ENCODE measurements at places on chromosomes 5 and 9. TPM values are rescaled to one million over a fixed set of nuclear protein-coding genes. Genes with fewer than 3 reads are reported as not detected.

- DNase-seq = peak; percentile 99
Observed at GRCh38 chr5:54329731-54330709, 19.6 kb upstream of the ARL15 start.

The GPR150 gene
- polyA plus RNA-seq = 0.23 TPM

The IFNA16 gene
- polyA plus RNA-seq = not detected

DNA sequence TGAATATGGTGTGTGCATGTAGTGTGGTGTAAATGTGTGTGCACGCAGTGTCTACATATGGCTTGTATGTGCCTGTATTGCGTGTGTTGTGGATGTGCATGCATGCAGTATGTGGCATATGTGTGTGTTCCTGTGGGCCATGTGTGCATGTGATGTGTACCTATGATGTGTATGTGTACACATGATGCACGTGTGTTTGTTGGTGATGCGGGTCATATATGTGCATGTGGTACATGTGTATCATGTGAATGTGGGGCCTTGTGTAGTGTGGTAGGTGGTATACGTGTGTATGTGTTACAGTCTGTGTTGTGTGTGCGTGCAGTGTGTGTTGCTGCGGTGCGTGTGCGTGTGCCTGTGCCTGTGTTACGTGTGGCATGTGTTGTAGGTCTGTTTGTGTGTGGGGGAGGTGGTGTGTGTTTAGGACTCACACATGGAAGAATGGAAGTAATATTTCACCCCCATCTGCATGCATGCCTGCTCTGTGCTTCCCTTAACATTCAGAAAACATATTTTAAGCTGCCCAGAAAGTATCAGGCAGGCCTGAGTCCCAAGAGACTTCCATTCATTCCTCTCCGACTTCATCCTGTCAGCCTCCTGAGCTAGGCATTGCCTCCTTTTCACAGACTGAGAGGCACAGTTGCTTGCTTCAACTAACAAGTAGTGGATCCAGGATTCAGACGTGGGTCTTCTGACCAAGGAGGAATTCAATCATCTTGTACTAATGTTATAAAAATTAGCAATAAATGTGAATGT lies 55.4 kb upstream of the RUFY1 start:
- DNase-seq = no peak

GRCh38 chr5:14872070-14872989 lies 752 bp upstream of the ANKH start:
- DNase-seq = peak; percentile 50

The NUTM2F gene
- not detected for polyA plus RNA-seq

- peak; percentile 47 for DNase-seq
Observed at GRCh38 chr5:5141625-5142525, 1.7 kb downstream of the ADAMTS16 start.

DNA sequence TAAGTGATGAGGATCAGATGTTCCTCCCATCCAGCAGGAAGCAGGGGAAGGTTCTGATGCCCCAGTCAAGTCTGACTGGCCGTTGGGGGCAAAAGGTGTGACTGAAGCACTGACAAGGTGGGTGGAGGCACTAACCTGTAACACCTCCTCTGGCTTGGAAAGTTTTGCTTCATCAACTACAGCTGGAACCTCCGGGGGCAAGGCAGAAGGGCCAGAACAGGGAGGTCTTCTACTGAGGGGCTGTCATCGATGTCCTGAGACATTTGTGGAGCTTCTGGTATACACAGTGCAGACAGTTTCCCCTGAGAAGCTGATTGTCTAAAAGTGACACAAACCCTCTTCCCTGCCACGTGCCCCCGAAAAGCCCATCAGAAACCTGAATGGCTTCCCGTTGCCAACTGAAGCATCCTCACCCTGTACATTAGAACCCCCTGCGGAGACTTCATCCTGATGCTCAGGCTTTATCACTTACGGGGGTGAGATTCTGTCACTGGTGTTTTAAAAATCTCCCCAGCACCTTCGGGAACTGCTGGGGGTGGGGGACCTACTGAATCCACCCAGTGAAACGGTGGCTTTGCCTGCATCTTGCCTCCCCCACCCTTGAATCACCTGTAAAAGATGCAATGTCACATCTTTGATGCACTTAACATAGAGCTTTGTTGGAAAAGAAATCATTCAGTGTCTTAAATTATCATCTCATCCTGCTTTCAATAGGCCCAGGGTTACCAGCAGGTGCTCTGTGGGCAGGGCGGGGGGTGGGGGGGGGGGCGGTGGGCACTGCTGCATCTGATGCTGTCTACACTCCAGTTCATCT lies 24.6 kb downstream of the TRAF1 start:
- DNase-seq = no peak

DNA sequence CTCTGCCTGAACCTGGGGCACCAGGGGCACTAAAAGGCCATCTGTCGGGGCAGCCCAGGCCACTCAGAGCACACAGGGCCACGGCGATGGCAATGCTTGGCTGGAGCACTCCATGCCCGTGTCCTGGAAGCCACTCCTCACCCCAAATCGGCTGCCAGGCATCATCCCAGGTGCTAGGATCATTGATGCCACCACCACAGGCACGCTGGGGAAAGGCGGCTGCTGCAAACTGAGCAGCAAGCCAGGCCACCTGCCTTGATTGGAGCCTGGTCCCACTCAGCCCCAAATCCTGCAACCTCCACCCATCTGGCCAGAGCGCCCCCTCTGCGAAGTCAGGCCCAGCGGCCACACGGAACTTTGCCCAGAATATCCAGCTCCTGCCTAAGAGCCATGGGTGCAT lies 67.8 kb downstream of the DEPDC1B start:
- no peak for DNase-seq

The PCDHAC1 gene
- polyA plus RNA-seq = 0.01 TPM

DNA sequence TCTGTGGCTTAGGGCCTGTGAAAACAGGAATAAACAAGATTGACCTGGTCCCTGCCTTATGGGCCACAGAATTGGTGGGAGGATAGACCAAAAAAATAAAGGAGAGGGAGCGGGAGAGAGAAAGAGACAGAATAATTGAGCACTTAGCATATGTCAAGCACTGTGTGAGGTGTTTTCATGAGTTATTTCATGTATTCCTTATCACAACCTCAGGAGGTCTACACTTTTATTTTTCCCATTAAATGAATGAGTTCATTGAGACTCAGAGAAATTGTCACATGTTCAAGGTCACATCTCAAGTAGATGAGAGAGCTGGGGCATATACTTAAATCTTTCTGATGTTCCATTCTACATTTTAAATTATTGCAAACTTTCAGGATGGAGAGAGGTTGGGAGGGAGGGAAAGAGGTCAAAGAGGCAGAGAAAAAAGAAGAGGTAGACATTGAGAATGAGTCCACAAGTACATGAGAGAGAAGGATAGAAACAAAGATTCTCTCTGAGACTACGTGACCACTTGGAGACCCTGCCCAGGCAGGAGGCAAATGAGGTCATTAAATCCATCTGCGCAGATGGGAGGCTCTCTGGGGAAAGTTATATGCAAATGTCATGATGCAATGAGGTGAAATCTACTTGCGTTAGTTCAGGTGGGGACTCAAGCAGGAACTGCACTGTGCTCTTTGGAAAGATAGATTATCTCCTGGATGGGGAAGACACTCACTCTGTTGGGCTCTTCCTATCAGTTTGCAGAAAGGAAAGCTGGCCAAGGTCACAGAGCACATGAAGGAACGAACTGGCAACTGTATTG lies 241.5 kb downstream of the PAPPA start:
- DNase-seq = peak; percentile 11

DNA sequence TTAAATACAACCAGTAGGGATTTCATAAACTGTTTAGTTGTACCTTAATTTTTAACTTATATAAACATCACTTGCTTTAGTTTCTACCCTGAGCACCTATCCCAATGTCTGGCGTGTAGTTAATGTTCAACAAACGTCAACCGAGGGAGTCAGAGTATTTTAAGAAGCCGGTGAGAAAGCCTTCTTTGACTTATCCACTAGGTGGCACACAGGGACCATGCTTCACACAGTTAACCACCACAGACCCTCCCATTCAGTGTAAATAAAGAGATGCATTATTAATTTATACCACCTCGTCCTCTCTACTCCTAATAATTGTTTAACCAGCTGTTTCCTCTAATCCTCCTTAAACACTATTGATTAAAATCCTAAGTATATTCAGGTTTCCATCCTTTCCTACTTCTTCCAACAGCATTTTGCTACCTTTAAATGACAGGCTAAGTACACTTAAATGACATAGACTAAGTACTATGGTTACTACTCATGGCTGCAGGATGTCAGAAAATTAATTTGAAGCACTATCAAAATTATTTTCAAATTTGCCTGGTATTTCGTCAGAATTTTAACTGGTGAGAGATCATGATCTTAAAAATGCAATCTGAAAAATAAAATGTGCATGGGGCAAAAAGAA lies 2.3 kb downstream of the HAPLN1 start:
- peak; percentile 69 for DNase-seq

The PGGT1B gene
- polyA plus RNA-seq = 1.9 TPM

DNA sequence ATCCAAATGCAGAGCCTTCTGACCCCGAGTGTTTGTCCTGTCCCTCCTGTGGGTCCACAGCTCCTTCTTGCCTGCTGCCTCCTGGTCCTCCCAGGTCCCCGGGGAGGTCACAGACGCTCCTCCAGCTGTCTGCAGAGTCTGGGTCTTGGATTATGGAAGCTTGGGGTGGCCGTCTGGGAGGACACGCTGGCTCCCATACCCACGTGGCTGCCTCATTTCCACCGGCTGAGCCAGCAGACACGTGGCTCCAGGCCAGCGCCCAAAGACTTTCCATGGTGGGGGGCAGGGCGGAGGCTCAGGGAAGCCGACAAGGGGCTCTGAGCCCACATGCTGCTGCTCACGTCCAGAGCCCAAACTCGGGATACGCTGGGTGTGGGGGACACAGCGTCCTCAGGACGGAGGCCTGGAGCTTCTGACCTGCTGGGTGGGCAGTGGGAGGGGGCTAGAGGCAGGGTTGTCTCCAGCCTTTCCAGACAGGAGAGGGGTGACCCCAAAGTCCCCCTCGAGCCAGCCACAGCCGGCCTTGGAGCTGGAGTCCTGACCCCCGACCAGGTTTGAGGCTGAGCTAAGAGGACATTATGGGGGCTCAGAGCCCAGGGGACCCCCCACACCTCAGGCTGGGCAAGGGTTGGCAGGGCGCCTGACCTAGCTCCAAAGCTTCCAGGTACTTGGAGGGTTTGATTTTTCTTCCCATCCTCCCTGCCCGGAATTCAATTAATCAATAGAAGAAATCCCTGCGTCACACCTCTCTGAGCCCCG lies 24.2 kb upstream of the RNU6ATAC start:
- no peak for DNase-seq

GRCh38 chr5:145450286-145450885 lies 384.8 kb downstream of the PRELID2 start:
- peak; percentile 20 for DNase-seq

DNA sequence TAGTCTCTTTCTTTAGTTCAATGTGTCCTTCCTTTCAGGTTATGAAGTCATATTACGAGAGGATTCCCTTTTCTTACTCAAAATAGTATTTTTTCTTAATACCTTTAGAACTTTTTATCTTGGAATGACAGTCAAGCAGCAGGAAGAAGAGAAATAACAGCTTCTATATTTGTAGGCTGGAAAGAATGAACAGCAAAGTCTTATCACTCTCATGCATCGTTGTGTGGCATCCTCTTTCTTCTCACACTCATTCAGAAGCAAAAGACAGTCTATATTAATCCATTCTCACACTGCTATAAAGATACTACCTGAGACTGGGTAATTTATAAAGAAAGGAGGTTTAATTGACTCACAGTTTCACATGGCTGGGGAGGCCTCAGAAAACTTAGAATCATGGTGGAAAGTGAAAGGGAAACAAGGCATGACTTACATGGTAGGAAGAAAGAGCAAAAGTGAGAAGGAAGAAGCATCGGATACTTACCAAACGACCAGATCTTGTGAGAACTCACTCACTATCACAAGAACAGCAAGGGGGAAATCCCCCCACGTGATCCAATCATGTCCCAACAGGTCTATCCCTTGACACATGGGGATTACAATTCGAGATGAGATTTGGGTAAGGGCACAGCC lies 1646.1 kb upstream of the CDH6 start:
- no peak for DNase-seq

- DNase-seq = no peak
Observed at GRCh38 chr9:90306158-90306557, 336.5 kb downstream of the DIRAS2 start.

- peak; percentile 36 for DNase-seq
Observed at GRCh38 chr5:109496112-109496511, 86.3 kb upstream of the PJA2 start.

All from fibroblast of lung (primary cell).